CD4-positive, CD25-positive, alpha-beta regulatory T cell (primary cell): ENCODE measurements at places on chromosomes 4 and X.

GRCh38 chr4:112951362-112952312, 97.8 kb upstream of the ANK2 start:
- DNase-seq: no peak

DNA sequence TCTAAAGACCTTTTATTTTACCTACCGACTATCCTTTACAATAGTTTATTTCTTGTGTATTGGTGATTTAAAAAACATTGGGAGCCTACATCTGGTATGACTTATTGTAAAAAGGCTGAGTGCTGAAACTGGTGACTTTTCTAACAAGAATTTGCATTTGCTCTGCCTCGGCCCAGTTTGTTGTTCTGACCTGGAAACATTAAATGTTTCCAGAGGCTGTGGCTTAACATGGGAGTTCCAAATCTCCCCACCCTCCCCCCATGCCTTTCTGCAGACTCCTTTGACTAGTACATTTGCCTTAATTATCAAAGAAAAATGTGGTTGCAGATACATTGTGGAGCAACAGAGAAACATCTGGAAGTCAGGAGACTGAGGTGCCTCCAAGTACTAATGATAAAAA, 39.8 kb downstream of the SPCS3 start:
- DNase-seq: no peak

GRCh38 chrX:106897259-106897658, 5.9 kb downstream of the RIPPLY1 start:
- no peak for DNase-seq

GRCh38 chr4:123939621-123940020, 543.0 kb downstream of the SPRY1 start:
- DNase-seq: no peak

DNA sequence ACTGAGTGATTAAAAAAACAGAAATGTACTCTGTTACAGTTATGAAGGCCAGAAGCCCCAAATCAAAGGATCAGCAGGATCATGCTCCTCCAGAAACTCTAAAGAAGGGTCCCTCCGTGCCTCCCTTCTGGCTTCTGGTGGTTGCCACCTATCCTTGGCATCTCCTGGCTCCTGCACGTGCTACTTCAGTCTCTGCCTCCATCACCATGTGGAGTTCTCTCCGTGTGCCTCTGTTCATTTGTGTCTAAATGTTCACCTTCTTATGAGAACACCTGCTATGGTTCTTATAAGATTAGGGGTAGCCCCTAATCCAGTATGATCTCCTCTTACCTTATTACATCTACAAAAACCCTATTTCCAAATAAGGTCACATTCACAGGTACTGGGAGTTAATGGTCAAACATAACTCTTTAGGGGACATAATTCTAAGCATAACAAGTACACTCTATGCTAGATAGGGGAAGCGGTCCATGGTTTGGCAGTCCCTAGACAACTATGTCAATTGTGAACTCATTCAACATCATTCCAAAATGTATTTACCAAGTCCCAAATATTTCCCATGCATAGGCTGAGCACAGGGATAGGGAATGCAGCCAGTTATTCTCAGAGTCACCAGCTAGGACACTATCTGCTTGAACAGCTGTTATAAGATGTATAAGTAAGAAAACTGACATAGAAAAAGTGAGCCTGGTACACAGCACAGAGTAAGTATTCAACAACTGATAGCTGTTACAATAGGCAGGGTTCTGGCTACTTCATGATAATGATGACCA, 295.5 kb upstream of the BOD1L1 start:
- DNase-seq: no peak

GRCh38 chrX:143429131-143429530, 88.1 kb downstream of the SPANXN3 start:
- no peak for DNase-seq

DNA sequence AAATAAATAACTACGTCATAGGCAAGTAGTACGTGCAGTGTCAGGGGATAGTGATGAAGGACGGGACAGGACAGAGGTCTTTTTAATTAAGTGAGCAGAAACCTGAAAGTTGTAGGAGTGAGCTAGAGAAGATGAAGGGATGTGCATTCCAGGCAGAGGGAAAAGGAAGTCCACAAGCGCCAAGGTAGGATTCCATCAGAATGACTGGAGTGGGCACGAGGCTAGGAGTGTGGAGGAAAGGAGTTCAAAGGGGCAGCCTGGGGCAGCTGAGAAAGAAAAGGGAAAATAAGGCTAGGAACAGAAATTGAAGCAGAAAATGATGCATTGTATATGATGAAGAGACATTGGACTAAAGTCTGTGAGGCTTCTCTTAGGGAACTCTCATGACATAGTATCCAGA, 192.2 kb upstream of the TLL1 start:
- no peak for DNase-seq

GRCh38 chr4:103934178-103934789, 214.5 kb upstream of the TACR3 start:
- DNase-seq: peak; percentile 11

GRCh38 chr4:52658641-52659000, 480 bp downstream of the USP46 start:
- no peak for DNase-seq

DNA sequence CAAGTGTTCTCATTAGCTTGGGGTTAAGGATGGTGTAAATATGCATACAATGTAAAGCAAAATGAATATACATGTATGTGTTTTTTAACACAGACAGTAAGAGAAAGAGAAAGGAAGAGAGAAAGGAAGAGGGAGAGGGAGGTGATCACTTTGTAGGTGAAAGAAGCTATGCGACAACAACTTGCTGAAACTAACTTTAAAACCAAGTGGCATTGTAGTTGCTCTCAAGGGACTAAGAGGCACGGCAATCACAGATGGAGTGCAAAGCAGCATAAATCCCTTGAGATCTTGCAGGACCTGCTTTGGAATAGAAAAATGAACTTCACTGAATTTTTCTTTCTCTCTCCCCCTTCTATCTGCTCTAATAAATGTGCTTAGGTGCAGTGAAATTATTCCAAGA, 1665.0 kb upstream of the TENM3 start:
- DNase-seq: no peak

DNA sequence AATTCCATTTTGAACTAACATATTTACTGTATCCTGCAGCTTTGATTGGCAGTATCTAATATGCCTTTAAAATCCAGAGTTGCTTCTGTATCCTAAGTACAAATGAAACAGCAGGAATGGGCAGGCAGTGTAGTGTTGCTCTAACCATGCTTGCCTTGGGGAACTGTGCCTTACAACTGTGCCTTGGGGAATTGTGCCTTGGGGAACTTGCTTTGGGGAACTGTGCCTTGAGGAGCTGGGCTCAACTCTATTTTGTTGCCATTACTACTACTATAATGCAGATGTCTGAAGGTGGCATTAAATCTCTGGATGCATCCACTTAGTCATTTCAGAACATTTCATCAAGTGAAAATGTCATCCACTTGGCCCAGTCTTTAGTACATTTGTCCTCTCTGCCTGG, 6.9 kb downstream of the CXCL3 start:
- DNase-seq: no peak

GRCh38 chr4:187602339-187603092, 393.1 kb upstream of the ZFP42 start:
- no peak for DNase-seq

- DNase-seq: no peak
Measured at GRCh38 chrX:69116077-69116476, 49.2 kb downstream of the PJA1 start.

DNA sequence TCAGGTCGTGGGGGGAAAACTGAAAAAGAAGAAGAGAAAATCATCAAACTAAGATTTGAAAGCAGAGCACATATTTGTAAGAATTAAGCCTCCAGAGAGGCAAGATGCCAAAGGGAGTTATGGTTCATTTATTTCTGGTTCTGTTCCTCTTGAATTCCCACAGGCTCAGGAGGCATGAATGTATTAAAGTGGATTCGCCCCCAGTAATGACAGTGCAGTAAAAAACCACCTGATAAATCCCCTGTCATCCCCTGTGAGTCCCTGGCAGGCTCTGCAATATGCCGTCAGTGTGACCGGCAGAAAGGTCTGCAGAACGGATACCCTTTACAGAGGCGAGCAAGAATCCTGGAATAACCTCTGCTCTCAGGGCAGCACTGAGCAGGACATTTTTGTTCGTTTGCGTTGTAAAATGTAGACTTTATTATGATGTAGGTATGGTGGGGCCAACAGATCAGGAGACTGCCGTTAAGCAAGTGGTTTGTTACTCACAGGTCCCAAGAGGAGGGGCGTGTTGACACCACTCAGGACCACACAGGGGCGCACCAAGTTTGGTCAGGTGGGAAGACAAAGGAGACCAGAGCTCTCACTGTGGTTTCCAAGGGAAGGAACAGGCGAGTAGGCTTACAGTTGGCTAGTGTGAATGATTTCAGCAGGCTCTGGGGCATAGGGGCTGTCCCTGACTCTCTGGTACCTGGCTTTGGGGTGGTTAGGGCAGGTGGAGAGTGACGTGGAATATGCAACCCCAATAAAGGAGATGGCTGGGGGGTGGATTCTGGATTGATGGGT, 75.3 kb downstream of the DHRSX start:
- no peak for DNase-seq

DNA sequence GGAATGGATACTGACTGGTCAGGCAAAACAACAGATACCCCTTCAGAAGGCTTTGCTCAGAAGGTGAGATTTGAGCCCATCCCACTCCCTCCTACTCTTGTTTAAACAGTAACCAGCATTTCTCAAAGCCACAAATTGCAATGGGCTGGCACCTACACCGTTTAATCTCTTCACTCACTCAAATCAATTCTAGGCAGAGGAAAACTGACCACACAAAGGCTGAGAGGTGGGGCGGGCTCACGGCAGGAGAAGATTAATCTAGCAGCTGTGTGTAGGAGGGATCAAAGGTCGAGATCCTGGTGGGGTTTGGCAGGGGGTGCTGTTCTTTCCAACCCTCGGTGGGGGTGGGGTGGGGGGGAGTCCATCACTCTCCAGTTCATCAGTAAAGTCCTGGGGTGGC, 622.4 kb downstream of the BCOR start:
- no peak for DNase-seq

GRCh38 chr4:128349921-128350320, 62.3 kb upstream of the PGRMC2 start:
- no peak for DNase-seq

DNA sequence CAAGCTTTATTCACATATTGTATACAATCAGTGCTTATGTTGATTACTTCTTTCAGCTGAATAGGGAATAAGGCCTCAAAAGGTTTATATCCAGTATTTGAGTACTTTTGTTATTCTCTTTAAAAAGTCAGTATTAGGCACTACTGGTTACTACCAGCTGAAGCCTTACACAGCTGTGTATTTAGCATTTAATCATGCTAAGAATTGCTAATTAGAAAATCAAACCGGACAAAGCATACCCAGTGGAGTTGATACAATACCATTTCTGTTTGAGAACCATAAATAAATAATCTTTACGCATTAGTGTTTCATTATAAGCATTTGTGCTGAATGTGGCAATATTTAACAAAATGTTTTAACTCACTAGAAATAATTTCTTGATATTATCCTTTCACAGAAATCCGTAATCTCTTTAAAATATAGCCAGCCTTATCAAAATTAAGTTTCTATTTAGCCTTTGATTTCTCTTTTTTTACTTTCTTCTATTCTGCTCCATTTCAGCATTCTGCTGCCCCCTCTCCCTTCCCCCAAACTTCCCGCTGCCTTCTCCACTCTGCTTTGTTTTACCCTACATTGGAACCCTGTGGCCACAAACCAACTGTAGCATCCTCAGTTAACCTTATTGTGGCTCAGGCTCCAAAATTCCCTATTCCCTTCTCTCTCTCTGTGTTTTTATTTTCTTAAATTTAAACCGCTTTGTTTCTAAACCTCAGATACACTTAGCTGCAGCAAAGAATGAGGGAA, 37.8 kb downstream of the UGT8 start:
- no peak for DNase-seq

- no peak for DNase-seq
Measured at GRCh38 chrX:129798456-129798855, 18.7 kb downstream of the SASH3 start.

DNA sequence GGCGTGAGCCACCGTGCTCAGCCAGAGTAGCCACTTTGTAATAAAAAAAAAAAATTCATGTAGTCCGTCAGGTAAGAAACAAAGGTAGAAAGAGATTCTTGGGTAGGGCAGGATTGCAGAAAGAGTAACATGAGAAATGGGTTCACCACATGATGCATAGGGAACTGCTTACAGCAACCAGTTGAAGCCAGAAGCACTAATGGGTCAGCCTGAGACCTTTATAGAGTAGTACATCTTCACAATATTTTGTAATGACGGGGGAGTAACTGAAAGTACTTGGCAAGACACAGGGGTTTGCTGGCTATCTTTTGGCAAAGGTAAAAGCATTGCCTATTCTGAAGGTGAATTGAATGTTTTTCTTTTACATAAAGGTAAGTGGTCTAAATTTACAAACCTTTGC, 29.1 kb downstream of the FAM193A start:
- DNase-seq: no peak

DNA sequence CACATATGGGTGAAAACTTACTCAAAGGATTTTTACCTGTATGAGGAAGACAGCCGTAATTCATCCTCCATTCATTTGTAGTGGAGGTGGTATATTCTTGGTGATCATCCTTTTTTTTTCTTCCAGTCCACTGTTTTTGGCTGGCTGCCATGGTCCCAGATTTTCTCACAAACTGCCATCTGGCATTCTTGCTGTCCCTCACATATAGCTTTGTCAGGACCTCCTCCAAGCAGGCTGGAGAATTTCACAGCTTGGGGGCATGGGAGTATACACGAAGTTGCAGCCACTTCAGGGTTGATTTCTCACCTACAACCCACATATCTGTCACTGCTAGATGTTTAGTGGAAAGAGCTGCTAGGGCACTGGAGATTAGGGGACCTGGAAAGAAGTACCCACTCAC, 401.0 kb downstream of the IL1RAPL1 start:
- DNase-seq: no peak

DNA sequence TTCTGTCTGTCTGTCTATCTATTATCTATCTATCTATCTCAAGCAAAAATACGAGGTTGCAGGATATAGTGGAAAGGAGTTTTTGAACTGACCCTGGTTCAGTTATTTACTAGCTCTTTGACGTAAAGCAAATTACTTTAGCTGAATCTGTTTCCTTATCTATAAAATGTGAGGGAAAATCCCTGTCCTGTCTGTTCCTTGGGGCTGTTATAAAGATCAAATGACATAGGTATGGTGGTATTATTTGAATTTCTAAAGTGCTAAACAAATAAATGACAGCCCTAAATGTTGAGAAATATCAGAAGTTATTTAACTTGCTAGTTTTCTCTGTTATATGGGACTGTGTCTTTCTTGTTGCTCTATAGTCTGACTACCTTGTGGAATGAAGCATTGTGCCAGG, 55.0 kb downstream of the MAGEC1 start:
- DNase-seq: no peak

DNA sequence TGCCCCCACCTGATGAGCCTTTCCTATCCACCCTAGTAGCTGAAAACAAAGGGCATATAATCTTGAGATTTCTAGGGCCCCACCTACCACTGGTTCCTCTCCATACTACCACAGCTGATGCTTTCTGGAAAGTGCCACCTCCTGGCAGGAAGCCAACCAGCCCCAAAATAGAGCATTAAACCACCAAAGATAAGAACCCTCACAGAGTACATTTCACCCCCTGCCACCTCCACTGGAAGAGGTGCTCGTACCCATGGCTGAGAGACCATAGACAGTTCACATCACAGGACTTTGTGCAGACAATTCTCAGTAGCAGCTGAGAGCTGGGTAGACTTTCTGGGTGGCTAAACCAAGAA, 94.1 kb downstream of the IRS4 start:
- no peak for DNase-seq

- no peak for DNase-seq
Measured at GRCh38 chr4:8540072-8540471, 40.1 kb upstream of the GPR78 start.
